Activated CD8-positive, alpha-beta memory T cell treated with anti-CD3 and anti-CD28 coated beads for 48 hours (primary cell): ENCODE measurements at places on chromosomes 1 and 21.

DNA sequence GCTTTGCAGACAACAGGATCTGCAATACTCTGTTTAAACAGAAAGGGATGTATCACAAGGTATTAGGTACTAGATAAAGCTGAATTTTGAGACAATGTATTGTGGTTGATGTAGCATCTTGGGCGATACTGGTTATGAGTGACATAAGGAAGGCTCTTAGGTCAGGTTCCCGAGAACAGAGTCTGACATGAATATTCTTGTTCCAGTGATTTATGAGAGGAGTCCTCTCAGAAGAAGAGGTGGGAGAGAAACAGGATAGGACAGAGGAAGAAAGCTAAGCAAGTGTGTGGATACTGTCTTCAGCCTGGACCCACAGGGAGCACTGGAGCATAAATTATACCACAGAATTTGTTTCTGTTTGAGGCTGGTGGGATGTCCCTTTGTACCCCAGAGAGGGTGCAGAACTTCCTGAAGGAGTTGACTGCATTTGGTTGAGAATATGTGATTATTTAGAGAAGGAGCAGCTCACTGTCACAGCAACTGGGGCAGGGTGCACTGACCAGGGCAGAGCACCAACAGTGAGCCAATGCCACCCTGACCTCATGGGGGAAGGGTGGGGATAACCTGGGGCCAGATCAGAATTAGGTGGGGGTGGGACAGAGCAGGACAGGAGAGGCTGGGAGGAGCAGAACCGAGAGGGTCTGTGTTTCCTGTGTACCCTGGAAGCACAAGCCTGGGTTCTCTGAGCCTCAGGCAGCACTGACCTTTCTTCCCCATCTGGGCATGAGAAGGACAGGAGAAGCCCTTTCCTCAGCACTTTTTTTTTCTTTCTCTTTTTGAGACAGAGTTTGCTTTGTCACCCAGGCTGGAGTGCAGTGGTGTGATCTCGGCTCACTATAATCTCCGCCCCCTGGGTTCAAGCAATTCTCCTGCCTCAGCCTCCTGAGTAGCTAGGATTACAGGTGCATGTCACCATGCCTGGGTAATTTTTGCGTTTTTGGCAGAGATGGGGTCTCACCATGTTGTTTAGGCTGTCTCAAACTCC, 36.3 kb upstream of the SLC6A9 start:
- DNase-seq: no peak

DNA sequence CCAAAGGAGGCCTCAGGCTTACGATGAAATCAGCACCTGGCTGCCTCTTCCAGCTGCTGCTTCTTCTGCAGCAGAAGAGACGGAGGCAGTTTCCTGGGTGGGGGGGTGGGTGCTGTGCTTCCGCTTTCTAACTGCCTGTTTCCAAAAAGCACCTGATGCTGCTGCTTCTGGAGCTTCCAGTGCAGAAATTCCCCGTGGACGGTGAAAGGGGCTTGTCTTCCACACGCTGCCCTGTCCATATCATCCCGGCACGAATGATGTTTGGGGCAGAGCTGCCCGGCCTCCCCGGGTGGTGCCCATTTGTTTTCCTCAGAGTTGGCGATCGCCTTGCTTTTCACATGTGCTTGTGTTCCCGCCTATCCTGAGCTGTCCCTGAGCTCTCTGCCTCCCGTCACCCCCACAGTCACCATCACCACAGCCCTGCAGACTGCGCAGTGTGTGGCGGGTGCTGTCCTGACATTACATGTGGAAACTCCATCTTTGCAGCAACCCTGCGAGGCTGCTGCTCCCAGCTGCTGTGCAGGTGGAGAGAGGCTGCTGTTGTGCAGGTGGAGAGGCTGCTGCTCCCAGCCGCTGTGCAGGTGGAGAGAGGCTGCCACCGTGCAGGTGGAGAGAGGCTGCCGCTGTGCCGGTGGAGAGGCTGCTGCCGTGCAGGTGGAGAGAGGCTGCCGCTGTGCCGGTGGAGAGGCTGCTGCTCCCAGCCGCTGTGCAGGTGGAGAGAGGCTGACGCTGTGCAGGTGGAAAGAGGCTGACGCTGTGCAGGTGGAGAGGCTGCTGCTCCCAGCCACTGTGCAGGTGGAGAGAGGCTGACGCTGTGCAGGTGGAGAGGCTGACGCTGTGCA, 1.8 kb downstream of the TTLL10 start:
- no peak for DNase-seq

DNA sequence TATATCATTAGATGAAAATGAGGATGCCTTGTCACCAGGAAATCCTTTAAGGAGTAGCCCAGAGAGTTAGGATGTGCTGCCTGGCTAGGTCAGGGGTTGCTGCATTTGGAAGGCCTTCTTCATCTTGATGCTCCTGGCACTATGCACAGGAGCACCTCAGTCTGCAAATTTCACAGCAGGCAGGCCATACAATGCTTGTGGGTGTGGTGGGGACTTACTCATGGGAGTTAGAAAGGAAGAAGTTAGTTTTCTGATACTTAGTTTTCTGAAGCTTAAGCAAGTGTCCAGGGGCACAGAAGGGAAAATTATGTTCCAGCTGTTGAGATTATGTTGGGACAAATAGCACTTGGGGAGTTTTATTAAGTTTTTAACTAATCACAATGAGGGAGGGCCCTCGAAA, 11.4 kb downstream of the HLX start:
- no peak for DNase-seq

- no peak for DNase-seq
Measured at GRCh38 chr1:205248793-205249601, 21.3 kb downstream of the TMCC2 start.

- no peak for DNase-seq
Measured at GRCh38 chr1:151518936-151519335, 7.7 kb downstream of the CGN start.

- DNase-seq: no peak
Measured at GRCh38 chr21:42581336-42581992, 67.8 kb downstream of the SLC37A1 start.
